ENCODE measurements at places on chromosomes 11 and 22.

- no peak for DNase-seq
Measured at GRCh38 chr11:57459164-57460021, 935 bp upstream of the RTN4RL2 start.

GRCh38 chr11:105923807-105924206 is 98.2 kb downstream of the MSANTD4 start:
- DNase-seq, result peak; percentile 26

- no peak for DNase-seq
Measured at GRCh38 chr11:126981635-126982034, 18.9 kb downstream of the KIRREL3 start.

DNA sequence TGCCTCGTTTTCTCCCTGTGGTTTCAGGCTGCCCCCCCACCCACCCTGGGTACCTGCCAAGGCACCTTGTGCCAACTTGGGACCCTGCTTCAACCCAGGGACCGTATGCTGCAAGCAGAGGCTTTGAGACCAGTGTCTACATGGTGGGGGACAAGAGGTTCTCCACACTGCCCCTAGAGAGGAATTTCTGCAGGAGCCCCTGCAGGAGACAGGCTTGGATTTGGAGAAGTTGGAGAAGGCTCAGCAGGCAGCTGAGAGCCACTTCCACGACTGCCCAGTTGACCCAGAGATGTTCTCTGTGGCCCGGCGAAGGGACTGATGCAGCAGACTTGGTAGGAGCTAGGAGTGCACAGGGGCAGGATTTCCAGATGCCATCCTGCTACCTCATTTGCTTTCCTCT is 20.1 kb upstream of the NNMT start:
- DNase-seq, result no peak

GRCh38 chr11:115470928-115471327 is 33.3 kb downstream of the CADM1 start:
- no peak for DNase-seq

DNA sequence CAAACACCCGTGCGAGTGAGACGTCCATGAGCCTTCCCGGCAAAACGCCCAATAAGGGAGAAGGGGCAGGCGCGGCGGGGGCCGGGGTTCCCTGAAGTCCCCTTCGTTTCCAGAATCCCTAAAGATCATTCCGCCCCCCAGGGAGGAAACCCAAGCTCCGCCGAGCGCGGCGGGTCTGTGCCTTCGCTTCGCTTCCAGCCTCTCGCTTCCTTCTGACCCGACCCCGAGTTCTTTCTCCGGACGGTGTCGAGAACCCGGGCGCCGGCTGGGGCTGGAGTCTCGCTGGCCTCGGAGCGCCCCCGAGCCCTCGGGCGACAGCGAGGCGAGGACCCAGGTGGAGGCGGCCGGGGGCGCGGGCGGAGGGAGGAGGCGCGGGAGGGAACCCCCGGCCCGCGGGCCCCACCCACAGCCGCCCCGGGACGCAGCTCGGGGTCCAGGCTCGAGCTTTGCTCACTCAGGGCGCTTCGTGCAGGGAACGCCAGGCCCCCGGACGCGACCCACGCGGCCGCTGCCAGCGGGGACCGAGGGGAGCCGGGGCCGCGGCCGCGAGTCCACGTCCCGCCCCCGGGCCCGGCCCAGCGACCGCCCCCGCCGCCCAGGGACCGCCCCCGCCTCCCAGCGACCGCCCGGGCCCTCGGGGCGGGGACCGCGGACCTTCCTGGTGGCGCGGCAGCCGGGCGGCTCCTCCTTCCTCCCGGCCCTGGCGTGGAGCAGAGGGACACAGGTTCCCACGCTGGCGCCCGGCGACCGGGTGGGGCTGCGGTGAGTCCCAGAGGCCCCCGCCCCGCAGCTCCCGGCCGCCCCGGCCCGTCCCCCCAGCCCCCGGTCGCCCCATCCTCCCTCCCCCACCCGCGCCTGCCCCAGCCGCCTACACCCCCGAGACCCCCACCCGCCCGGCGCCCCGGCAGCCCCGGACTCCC is at the start of gene PGGHG:
Gene PGGHG, plus strand, starts transcription at position 649 of the 920 bp plus-strand sequence. CDS start 691 bp downstream, outside the sequence.
- DNase-seq, result peak; percentile 76

DNA sequence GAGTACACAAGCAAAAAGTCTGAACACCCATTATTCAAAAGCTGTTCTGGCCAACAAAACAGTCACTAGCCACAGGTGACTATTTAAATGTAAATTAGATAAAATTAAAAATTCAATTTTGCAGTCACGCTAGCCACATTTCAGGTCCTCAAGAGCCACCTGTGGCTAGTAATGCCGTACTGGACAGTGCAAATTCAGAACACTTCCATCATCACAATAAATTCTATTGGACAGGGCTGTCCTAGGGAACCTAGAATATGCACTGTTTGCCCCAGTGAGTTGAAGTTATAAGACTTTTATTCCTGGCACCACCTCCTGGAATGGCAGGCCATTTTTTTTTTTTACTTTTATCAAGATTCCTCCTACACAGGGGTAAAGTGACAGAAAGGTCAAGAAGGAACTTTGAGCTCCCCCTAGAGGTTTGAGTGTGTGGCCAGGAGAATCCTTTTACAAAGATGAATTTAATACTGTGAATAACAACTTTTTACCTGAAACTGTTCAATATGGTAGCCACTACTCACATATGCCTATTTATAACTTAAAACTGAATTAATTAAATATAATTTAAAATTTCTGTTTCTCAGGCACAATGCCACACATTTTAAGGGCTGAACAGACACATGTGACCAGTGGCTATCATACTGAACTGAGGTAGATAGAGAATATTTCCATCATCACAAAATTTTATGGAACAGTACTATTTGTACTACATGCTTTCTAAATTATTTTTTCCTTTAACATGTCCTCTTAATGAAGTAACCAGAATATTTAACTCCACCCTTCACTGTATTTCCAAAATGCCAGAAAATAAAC is 6.5 kb downstream of the MSANTD2 start:
- DNase-seq, result peak; percentile 62

DNA sequence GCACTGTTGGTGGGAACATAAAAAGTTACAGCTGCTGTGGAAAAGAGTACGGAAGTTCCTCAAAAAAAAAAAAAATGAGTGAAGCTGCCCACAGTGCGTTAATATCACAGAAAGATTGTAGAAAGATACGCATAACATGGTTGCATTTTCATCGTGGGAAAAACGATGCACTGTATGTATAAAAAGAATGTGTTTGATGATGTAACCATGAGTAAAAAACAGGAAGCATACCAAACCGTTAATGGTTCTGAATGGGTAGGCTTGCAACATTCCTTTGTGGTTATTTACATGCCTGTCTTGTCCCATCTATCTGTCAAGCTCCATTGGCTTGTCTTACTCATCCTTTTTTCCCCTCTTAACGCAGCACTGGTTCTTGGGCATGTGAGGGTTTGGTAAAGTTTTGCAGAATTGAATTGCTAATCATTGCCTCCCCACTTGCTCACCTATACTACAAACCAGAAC is 33.8 kb upstream of the DKK3 start:
- DNase-seq, result peak; percentile 99

- DNase-seq, result no peak
Measured at GRCh38 chr22:45752036-45752435, 80.4 kb downstream of the ATXN10 start.

DNA sequence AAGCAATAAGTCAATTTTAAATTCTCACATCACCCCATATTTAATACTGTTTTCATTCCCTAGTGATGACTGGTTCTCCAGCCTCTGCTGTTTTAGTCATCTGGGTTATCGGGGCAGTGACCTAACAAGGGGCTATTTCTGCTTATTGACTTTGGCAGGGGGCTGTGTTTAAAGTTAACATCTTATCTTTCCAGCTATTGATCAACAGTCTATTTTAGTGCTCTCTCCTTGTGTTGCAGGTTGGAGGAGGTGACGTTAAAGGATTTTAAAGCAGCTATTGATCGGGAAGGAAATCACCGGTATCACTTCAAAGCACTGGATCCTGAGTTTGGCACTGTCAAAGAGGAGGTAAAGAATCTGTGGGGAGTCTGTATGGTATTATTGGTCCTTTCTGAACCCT is 7.7 kb upstream of the DLAT start:
- DNase-seq, result peak; percentile 37

GRCh38 chr11:119763071-119763728 is 34.2 kb upstream of the NECTIN1 start:
- no peak for DNase-seq

DNA sequence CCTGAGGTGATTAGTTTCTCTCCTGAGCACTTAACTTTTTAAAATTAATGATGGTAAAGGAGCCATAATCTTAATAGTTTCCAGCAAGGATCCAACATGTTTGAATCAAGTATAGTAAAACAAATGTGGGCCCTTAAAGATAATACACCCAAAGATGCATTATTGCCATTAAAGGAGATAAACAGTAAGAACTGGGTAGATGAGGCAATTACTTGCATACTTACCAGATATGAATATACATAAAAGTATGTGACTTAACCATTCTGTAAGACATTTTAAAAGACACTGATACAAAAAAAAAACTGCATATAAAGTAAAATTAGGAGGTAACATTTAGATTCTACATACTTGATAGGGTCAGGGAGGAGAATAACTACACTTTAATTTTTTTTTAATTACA is 48.2 kb downstream of the CADM1 start:
- peak; percentile 33 for DNase-seq

- peak; percentile 99 for DNase-seq
Measured at GRCh38 chr22:37676736-37677492, 1.5 kb downstream of the LGALS1 start.

GRCh38 chr11:35360055-35360530 is 59.3 kb downstream of the SLC1A2 start:
- DNase-seq, result no peak

DNA sequence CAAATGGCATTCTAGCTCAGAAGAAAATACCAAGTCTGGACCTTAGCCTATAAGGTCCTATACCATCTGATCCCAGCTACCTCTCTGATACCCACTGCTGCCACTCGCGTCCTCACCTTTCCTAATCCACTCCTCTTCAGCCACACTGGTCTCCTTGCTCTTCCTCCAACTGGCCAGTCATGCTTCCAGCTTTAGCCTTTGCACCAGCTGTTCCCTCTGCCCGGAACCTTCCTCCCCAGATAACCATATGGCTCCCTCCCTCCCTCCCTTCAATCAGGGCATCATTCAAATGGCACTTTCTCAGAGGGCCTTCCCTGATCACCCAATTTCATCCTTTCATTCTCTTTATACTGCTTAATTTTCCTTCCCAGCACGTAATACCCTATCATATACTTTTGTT is 67.9 kb downstream of the KCNC1 start:
- no peak for DNase-seq

GRCh38 chr11:14593671-14594070 is 49.9 kb upstream of the PDE3B start:
- DNase-seq, result no peak

DNA sequence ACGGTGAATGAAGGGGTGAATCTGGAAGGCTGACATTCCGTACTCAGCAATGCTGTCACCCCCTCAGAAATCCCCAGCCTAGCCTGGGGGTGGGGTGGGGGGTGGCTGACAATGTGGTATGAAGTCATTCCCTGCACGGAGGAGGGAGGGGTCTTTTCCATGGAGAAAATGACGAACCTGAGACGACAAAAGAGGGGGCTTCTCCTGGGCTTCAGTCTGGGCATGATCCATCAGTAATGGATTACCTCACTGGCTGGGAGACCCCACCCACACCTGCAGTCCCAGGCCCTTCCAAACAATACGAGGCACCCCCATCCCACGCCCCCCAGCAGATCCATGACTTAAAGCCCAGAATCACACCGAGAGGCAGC is 1.0 kb downstream of the KIAA0930 start:
- DNase-seq, result no peak

- DNase-seq, result peak; percentile 60
Measured at GRCh38 chr11:59207988-59208451, 4.7 kb downstream of the MPEG1 start.

GRCh38 chr22:22442928-22443709 is 65.4 kb downstream of the ZNF280B start:
- DNase-seq, result no peak

DNA sequence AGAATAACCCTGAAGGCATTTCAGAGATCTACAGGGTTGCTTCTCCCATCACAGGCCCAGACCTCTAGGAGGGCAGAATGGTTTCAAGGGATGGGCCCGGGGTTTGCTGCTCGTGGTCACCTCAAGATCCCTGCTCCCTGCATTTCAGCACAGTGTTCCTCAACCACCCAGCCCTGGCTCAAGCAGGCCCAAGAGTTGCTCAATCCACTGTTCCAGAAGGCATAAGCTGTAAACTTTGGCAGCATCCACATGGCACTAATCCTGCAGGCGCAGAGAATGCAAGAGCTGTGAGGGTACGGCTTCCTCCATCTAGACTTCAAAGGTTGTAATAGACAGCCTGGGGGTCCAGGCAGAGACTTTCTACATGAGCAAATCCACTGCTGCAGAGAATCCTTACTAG is 225.0 kb upstream of the UBASH3B start:
- no peak for DNase-seq

DNA sequence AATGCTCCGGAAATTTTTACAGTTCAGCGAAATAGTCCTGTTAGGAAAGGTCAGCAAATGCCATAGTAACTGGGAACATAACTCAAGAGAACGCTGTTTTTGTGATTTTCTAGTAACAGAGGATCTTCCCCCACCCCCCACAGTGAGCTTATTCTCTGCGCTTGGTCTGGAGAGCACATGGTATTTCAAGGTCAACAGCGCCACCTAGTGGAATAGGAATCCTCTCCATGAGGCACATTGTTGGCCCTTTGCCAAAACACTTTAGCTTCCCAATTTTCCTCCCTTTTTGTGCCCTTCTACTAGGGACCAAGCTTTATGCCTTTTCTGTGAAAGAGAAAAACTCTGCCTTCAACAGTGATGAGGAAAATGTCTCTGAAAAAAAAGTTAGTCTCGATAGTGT is 13.2 kb upstream of the OR4C12 start:
- peak; percentile 59 for DNase-seq

DNA sequence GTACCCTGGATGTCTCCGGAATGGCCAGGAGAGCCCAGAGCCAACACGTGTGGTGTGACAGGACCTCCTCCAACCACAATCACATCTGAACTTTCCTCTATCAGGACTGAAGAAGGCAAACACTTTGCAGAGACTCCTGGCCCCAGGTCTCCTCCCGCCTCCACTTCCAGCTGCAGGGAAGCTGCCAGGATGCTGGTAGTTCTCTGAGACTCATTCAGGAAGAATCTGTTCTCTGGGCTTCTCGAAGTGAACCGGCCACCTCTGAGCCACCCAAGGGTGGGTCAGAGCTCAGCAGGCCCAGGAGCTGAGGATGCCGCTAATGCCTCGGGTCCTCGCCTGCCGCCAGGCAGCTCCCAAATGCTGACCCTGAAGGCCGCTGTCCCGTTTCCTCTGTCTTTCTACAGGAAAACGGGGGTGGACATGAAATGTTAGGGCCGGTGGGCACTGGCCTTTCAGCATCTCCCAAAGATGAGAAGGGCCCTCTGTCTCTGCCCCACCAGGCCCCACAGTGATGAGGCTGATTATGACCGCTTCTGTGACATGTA is 789.9 kb downstream of the BRD1 start:
- DNase-seq, result no peak

GRCh38 chr11:77249427-77249826 is 52.1 kb downstream of the GDPD4 start:
- peak; percentile 30 for DNase-seq

- peak; percentile 90 for DNase-seq
Measured at GRCh38 chr11:13135385-13136271, 126.5 kb downstream of the RASSF10 start.

GRCh38 chr11:96090711-96091110 is 166.8 kb upstream of the MTMR2 start:
- DNase-seq, result peak; percentile 92

- DNase-seq, result peak; percentile 62
Measured at GRCh38 chr11:70755410-70756158, 357.3 kb downstream of the CTTN start.
